ENCODE measurements at places on chromosomes 11 and 22.

GRCh38 chr11:126282361-126282735 is 545 bp upstream of the TIRAP start:
- DNase-seq = no peak

DNA sequence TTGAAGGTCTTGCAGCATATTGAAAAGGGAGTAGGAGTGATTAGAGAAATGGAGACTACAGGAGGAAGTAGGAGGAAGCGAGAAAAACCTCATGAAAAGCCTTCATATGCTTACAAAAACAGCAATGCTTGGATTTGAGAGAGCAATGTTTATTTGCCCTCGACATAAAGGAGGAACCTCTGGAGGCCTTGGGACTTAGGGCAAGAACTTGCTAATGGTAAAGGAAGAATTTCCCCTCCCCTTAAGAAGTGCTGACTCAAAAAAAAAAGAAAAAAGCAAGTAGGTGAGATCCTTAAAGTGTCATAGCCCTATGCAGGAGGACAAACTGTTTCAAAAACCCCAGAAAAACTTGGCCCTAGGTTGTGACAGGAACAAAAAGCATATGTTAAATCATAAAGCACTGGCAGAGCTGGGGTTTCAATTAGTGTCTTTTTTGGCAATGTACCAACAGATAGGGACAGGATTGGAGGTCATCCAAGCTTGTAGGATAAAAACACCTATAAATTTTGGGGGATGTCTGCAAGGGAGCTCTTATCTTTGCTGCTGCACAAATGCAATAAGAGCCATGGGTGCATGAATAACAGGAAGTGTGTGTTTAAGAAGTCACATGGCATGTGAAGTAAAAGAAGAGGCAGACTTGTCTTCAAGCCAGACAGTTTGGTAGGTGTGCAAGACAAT is 4.9 kb downstream of the GLYAT start:
- DNase-seq = no peak

GRCh38 chr11:47154616-47155570 is 21.8 kb downstream of the ARFGAP2 start:
- DNase-seq = no peak

GRCh38 chr22:45631841-45632238 is 39.8 kb upstream of the ATXN10 start:
- no peak for DNase-seq

DNA sequence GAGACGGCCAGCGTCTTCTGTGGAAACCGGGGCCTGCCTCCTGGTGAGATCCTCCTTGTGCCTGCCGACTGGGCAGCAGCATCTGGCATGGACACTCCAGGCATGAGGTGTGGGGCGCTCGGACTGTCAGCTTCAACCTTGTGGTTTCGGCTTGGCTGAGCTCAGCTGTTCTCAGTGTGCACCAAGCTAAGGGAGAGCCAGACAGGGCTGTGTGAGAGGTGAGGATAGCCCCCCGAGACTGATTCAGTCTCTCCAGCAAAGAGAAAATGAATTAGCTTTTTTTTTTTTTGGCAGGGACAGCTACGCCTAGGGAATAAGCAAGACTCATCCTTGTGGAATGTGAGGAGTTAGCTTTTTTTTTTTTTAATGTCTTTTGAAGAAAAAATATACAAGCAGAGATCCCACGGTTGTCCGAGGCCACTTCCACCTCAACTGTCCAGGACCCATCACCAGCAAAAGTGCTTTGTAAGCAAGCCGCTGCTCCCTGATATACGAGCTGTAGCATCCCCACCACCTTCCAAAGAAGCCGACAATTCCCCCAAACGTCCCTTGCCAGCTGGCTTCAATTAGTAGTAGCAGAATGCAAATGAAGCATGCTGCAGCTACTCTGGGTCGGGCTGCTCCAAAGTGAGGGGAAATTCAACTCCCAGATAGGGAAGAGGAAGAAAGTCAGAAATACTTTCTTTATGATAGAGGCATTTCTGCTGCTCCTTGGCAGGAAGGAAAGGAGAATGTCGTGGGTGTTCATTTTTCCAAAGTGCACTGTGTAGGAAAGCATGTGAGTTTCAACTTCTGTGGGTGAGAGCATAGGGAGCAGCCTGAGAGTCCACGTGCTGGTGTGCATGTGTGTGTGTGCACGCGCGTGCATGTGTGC is 9.7 kb upstream of the THY1 start:
- no peak for DNase-seq

GRCh38 chr11:114442536-114442935 is 3.3 kb downstream of the REXO2 start:
- no peak for DNase-seq

DNA sequence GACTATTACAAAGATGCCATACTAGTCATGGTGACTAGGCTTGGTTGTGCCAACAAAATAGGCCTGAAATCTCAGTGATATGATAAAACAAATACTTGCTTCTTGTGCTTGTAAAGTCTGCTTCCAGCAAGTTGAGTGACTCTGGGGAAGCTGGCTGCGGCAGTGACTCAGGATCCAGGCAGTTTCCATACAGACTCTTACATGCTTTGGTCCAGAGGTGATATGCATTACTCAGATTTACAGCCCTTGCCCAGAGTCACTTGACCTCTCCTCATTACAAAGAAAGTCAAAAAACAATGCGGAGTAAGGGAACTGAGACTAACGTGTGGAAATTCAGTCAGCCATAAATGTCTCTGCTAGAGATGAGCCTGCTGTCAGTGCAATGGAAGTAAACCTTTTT is 387.5 kb downstream of the KCNA4 start:
- DNase-seq = no peak

- no peak for DNase-seq
Measured at GRCh38 chr22:22681221-22681739, 36.9 kb downstream of the GGTLC2 start.

DNA sequence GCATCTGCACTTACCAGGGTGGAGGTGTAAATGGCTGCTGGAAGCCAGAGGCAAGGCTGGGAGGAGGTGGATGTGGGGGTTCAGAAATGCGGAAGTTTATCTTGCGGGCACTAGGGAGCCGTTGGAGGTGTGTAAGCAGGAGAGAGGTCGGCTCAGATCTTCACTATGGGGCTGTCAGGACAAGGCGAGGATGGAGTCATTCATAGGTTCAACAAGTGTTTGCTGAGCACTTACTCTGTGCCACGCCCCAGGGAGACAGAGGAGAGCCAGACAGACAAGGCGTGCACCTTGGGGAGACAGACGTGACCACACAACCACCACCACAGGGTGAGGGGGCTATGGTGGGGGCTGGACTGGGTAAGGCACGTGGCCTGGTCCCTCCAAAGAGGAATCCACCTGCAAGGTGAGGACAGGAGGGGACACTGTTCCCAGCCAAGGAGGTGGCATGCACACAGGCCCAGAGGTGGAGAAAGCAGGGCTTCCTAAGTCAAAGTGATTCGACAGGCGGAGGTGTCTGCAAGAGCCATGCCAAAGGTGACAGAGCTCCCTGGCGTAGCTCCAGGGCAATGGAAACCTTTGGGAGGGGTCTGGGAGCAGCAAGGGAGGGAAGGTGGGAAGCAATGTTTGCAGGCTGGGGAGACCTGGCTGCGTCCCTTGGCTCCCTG is 30.8 kb upstream of the TCF20 start:
- DNase-seq = no peak

DNA sequence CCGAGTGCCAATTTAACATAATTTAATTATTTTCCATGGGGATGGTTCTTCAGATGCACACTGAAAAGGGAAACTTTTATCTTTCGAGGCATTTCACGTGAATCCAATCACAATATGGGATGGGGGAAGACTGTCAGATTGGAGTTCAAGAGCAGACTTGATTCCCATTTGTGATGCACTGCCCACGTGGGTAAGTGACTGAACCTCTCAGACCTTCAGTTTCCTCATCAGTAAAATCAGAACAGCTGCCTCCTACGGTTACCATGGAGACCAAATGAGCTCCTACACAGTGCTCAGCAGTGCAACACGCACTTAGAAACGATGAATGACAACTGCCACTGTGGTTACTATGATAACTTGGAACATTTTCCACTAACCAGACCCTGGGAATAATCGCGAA is 21.7 kb downstream of the KIAA0930 start:
- DNase-seq = peak; percentile 15

DNA sequence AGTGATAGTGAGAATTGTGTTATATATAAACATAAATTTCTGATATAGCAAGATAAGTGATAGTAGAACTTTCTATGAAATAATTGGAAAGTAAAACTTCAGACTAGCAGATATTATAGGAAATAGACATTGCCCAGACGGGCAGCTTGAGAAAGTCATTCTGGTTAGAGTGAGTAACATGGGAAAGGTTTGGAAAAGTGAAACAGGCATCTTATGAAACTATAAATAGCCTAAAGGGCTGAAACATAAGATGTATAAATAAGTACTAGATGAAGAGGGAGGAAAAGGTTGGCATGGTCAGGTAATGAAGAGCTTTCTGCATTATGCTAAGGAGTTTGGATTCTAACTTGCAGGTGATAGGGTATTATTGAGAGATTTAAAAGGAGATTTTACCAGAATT is 101.3 kb downstream of the DYNC2H1 start:
- no peak for DNase-seq

DNA sequence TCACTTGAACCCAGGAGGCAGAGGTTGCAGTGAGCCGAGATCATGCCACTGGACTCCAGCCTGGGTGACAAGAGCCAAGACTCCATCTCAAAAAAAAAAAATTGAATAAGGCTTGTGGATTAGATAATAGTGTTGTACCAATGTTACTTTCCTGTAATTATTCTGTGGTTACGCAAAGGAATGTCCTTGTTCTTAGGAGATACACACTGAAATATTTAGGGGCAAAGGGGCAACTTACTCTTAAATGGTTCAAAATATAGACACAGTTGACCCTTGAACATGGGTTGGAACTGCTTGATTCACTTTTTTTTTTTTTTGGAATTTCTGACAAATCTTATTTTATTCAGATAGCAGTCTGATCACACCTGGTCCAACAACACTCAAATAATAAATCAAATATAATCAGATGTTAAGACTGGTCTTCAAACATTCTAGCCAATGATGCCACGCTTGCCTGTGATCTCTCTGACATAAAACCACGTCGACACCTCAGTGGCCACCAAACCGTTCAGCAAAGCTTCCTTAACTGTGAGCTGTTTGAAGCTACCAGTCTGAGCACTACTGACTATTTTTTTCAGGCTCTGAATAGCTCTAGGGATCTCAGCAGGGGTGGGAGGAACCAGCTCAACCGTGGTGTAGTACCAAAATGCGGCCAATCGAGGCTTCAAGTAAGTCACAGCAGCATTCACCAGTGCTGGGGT is 710 bp downstream of the ATP5MGL start:
- DNase-seq = no peak

DNA sequence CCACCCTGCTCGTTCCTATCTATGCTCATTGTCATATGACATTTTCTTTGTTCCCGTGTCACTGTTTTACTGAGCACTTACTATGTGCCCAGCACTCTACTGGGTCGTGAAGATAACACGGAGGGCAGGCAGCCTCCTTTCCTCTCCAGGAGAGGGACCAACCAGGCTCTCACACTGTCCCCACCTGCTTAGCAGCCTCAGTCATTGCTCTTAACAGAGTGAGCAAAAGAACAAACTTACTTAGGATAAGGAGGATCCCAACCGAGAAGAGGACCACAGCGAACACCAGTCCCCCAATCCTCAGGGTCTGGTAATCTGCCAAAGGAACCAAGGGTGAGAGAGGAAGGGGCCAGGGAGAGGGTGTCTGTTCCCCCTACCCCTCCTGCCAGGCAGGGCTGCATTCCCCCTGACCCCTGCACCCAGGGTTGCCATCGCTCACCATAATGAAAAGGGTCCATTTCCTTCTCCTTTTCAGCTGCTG is 17.0 kb upstream of the FXYD2 start:
- DNase-seq = no peak

GRCh38 chr11:81484196-81484595 is 1249.5 kb downstream of the FAM181B start:
- no peak for DNase-seq

DNA sequence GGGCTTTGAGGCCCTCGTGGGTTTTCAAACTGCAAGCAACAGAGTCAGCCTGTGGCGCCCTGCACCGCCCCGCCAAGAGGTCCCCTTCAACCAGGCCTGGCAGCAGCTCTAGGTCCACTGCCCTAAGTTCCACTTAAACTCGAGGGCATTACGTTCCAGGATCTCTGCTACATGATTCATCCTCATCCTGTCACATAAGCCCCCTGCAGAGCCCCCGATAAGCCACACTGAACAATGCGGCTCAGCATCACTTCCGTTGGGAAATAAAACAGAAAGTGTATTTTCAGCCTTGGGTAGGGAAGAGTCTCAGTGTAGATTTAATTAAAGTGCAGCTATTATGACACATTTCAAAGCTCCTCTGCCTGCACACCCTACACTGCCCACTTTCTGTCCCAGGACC is 24.6 kb downstream of the SULT4A1 start:
- DNase-seq = no peak

DNA sequence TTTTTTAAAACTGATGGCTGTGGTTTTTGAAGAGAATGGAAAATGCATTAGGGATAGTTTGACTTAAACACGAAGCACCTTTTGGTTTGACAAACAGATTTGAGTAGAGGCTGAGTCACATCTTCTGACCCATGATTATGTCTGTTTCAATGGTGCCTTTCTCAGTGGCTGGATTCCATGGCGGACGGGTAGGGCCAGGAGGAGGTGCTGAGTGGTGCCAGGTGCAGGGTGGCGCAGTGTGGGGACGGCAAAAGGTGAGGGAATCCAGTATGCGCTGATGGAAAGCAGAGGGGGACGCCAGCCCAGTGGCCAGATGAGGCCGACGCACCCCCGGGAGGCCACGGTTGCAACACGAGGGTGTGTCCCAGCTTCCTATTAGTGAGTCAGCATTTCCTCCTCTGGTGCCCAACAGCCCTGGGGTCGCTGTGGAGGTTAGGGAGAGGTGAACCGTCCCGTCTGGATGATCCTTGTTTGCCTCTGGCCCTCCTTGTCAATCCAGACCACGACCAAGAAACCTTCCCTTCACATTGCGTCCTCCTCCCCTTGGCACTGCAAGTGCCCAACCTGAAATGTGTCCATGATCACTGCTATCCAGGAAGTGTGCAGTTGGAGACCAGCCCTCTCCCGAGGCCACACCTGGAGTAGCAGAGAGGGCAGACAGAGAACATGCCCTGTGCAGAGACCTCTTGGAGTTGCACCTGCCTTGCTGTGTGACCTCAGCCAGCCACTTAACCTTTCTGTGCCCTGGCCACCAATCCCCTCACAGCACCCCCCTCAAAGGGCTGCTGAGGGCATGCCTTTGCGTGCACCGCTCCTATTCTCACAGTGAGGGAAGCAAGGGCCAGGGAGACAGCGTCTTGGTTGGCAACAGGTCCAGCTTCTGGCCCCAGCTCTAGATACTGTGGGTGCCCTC is 32.5 kb upstream of the ATXN10 start:
- no peak for DNase-seq

GRCh38 chr11:43579171-43579918 is 101.2 kb upstream of the HSD17B12 start:
- DNase-seq = no peak

DNA sequence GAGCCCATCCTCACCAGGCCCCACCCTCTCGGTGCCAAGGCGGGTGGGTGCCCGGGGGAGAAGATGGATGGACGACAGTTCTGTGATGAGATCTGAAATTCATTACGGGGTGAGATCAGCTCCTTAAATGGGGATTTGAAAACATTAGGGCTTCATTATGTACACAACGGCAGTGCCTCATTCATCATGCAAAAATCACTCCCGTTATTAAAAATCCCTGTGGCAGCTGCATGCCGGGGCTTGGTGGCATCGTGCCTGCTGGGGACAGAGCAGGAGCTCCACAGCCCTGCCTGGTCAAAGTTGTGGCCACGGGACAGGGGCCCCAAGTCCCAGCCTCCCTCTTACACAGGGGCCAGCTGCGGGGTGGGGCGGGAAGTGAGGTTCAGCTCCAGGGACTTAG is 20.2 kb downstream of the OTUB1 start:
- DNase-seq = no peak

- DNase-seq = no peak
Measured at GRCh38 chr11:128484172-128484571, 103.2 kb downstream of the ETS1 start.

Data from stimulated activated CD8-positive, alpha-beta memory T cell treated with anti-CD3 and anti-CD28 coated beads, Interleukin-4, amount 100 ng/mL, for 24 hours (primary cell).